ENCODE measurements at places on chromosomes 5 and 9.
A peak's percentile ranks its signal among the peaks of the same experiment; 100 is the strongest.

GRCh38 chr9:4174546-4175175, 125.2 kb downstream of the GLIS3 start:
- no peak for DNase-seq

GRCh38 chr9:92654481-92655301, 15.2 kb downstream of the IPPK start:
- no peak for DNase-seq

- no peak for DNase-seq
Measured at GRCh38 chr5:5239191-5239590, 99.1 kb downstream of the ADAMTS16 start.

DNA sequence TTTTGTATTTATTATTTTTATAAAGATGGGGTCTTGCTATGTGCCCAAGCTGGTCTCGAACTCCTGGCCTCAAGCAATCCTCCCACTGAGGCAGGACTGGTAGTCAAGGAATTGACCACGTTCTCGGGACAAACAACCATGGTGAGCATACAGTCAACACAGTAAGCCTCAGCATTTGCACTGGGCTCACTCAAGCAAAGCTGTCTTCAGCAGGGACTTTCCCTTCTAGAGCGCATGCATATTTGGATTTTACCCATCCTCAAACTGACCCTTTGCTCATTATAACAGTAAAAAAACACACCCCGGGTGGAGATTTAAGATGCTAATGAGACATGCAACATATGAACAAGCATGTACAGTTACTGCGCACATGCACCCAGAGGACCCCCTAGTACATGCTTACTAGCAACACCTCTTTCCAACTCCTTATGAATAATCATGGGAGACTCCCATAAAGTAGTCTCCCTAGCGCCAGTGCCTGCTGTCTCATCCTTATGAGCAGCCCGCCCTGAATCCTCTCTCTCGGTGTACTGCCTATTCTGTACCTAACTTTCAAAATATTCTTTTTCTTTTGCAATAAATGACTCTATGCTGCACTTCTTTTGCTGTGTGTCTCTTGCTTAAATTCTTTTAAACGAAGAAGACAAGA, 41.5 kb downstream of the C5orf22 start:
- DNase-seq, result no peak

DNA sequence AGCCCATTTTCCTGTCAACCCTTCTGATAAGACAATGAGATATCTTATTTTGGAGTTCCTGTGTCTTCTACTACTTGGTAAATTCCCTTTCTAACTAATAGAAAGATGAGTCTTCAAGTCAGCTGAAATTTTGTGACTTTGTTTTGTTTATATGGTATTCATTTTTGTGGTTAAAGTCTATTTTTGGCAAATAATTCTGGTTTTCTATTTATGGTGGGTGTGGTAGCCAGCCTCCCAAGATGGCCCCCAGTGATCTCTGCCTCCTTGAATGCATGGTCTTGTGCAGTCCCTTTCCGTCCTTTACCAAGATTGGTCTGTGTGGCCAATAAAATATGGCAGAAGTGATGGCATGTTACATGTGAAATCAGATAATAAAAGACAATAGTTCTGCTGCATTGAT, 91.5 kb downstream of the NR3C1 start:
- no peak for DNase-seq

GRCh38 chr5:76074487-76075065, 8.6 kb upstream of the SV2C start:
- no peak for DNase-seq

- DNase-seq, result peak; percentile 98
Measured at GRCh38 chr5:38845526-38846378, at the start of gene OSMR. Gene OSMR (plus strand): TSS chr5:38846012. CDS start chr5:38869045, 23,033 bp downstream.

- DNase-seq, result no peak
Measured at GRCh38 chr9:71675857-71676165, 92.5 kb downstream of the CEMIP2 start.

GRCh38 chr5:82560561-82560960, 282.4 kb upstream of the RPS23 start:
- no peak for DNase-seq

DNA sequence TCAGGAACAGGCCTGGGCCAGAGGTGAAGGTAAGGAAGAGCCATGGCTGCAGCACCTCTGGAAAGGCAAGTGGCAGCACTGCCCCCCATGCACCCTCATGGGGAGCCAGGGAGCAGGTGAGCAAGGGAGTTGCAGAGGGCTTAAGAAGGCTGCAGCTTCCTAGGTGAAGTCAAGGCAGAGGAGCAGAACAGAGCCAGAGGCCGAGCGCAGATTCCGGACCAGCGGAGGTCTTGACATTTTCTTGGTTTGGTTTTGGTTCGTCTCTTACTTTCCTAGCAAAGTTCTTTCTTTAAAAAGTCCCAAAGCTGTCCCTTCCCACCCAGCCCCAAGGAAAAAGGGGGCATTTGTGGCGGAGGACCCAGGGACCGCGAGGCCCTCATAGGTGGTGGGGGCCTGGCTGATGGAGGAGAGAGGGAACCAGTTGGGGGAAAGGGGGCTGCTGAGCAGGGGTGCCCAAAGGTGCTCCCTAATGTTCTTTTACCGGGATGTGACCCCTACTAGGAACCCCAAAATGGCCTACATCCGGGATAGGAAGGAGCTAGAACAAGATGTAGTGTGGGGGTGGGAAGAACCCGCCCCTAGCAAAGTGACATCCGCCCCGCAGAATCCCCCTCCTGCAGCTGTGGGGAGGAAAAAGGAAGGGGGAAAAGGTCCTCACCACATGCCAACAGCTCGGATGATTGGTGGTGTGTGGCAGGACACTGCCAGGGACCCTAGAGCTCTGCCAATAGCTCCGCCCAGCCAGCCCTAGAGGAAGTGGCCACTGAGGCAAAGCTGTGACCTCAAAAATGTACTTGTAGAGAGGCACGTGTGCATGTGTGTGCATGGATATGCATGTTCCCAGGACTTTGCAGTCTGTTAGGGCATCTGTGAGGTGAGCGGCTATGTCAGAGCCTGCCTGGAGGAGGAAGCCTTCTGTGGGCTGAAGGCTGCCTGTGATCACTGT, 914 bp upstream of the CD72 start:
- DNase-seq, result no peak

DNA sequence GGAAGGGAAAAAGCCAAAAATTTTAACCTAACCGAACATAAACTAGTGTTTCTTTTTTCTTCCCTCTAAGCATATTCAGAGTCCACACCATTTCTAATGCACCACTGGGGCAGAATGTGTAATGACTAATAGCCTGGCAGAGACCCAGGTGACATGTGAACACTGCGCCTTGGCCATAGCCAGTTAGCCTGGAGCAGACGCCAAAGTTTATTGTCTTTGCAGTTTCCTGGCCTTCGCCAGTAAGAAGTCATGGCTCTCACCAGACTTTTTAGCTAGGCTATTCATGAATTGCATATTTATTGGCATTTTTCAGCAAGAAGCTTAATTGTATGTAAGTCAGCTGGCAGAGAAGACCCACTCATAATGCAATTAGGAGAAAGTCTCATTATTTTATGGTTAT, 182.8 kb upstream of the SLC27A6 start:
- peak; percentile 3 for DNase-seq

- no peak for DNase-seq
Measured at GRCh38 chr5:114469372-114469771, 107.5 kb downstream of the KCNN2 start.
